NCI-H1048 (cell line): ENCODE measurements at places on chromosomes 6 and 20.

DNA sequence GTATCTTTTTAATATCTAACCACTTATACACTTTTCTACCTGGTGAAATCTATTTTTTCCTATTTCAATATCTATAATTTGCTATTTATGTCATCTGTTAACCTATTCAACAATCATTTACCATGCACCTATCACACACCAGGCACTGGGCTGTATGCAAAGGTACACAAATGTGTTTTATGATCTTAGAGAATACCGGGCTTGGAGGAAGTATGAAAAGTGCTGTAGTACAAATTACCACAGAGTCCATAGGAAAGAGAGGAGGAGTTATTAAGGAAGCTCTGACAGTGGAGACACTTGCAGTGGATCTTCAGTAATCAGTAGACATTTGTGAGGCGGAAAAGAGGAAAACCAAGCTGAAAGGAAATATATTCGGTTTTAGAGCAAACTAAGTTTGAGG is 96.0 kb downstream of the HIVEP2 start:
- DNase-seq = no peak

DNA sequence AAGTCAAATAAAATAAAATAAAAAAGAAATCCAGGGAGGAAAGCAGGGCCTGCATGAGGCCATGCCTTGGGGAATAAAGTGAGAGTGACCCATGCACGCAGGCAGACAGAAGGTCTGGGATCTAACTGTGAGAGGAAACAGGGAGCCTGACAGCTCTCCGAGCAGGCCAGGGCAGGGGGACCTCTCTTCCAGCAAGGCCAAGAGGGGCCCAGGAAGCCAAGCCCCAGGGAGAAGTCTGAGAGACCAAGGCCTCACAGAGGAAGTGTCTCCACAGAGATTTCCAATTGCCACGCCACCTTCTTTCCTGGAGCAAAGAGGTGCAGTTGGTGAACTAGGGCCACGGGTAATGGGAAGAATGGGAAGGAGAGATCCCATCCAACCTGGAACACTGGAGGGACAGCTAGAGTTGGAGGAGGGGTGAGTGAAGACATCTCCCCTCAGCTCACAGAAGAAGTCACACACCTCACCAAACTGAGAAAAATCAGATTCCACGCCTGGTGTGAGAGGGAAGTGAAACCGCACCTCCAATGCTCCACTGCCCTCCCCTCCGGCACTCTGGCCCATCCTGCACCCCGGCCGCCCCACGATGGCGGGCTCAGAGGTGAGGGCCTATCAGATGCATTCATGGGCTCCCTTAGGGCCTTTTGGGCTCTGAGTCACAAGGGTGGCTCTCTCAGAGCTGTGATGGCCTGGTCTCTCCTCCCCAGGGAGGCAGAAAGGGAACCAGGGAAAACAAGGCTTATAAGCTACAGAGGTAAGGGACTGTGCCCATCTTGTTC is 25.1 kb upstream of the TAF8 start:
- DNase-seq = no peak

DNA sequence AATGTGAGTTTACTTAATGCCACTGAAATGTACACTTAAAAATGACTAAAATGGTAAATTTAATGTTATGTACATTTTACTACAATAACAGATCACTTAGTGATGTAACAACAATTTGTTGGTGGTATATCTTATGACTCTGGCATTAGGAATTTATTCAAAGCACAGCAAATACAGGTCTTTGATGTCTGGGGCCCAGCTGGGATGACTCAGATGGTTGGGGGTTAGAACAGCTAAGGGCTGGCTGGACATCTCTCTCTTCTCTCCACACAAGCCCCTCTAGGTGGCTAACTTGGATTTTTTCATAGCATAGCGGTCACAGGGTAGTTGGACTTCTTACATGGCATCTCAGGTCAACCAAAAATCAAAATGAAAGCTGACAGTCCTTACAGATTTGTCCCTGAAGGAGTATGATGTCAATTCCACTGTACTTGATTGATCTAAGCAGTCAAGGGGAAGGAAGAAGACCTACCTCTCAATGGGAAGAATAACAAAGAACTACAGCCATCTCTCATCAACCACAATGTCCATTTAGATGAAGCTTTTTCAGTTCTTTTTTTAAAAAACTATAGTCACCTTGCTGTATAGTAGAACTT is 37.5 kb upstream of the LCA5 start:
- no peak for DNase-seq

DNA sequence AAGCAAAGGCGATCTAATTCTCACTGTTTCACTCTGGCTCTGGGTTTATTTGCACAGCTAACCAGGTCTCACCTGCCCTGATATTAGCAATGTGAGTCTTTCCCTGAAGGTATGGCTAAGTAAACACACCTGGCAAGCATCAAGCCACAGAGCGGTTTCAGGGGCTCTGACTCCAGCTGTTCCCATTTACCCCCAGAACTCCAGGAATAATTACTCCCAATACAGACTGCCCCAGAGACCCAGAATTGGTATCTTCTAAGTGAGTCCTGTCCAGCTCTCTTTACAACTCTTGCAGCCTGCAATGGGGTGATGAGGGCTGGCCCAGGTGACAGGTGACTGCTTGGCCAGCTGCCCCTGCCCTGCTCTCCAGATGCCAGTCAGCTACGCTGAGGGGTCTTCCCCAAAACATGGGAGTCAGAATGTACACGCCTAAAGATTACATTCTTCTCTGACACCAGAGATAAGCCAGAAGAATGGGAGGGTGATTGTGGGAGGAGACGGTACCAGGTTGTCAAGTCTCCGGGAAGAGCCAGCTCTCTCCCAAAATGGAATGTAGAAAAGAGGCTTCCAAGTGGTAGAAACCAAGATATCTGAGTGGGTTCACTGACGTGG is 4.9 kb upstream of the LRRN4 start:
- DNase-seq = no peak

DNA sequence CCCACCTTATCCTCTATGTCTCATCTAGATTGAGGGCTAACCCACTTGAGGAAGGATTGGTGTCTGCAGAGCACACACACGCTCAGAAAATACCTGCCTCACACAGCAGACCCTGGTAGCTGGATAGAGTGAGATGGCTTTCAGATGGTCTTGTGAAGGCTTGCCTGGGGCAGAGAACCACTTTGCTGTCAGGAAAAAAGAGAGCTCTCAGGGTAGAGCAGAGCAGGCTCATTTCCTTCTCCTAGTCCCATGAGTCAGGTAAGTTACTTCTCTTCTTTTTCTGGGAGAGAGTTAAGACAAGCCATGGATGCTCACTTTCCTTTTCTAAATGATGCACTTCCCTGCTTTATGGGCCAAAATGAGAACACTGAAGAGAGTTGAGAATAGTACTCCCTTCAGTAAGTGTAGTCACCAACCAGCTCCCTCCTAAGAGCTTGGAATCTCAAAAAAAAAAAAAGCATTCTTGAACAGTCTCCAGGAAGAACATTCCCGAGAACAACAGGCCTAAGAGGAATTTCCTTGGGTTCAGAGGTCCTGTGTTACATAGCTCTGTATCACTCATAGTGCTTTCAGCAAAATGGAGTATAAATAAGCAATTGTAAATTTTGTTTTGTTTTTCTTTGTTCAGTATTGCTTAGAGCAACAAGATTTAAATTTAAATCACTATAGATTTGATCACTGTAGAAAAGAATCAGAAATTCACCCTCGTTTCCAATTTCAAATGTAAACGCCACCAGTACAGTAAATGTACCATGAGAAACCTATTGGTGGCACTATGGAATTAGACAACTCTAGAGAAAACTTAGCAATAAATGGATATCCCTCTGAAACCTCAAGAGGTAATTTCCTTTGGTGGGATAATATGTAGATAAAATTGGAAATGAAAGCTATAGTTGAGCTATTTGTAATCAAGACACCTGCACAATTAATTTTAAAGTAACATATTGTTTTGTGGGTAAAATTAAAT is 530.3 kb downstream of the RFPL4B start:
- no peak for DNase-seq

DNA sequence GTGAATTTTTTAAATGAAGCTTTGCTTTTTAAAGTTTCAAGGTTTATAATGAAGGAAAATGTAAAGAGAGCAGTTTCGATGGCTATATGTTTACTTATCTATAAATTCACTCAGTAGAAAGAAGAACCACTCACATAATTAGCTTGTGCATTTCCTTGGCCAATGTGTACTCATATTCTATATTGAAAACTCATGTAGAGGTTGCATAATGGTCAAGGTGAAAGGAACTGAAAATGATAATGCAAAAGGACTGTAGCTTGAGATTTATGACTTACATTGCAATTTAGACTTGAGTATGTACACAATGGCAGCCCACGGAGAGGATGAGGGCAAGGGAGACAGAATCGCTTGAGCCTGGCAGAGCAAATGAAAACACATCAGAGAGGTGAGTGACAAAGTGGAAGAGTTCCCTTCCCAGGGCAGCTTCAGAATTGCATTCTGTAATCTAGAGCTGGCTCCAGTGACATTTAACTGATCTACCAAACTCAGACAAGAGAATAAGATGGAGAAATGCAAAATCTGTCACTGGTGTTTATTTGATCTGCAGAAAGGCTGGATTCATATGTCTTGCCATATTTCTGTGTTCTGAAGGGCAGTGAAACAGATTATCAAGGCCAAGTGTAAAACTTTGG is 191.8 kb downstream of the TMEM200A start:
- DNase-seq = no peak

GRCh38 chr6:17269840-17270239 is 11.3 kb upstream of the RBM24 start:
- DNase-seq = no peak

DNA sequence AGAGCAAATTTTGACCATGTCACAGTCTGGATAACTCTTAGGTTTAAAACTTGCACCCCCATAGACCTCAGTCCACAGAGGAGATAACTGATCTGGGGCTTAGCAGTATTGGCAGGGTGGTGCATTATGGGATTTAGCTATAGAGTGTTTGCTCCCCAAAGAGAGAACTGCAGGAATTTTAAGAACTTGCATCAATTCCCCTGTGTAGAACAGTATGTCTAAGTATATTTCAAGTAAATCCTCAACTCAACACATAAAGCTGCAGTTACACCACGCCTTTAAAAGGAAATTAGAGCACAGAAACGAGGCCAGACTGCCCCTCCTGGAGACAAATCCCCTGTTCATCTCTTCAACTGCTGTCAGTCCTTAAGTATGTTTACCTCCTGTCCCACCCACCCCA is 144.9 kb downstream of the TRMT11 start:
- no peak for DNase-seq

- DNase-seq = no peak
Measured at GRCh38 chr6:146767632-146768031, 168.9 kb downstream of the ADGB start.

GRCh38 chr6:136410201-136411024 is 120.8 kb upstream of the BCLAF1 start:
- no peak for DNase-seq

DNA sequence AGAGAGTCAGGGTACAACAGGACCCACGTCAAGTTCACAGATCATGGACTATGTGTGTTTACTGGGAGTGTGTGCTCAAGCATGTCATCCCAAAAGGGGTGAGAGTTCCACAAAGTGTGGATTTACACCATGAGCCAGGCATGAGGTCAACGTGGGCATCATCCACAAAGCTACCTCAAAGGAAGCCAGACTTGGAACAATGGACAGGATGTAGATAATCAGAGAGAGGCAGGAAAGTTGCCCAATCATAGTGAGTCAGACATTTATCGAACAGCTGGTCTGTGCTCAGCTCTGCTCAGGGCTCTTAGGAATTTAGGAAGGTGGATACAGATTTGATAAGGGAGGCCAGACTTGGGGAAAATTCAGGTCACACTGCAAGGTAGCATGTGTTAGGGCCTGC is 317.2 kb upstream of the CDYL start:
- DNase-seq = no peak

- no peak for DNase-seq
Measured at GRCh38 chr6:7237653-7238188, 75.3 kb downstream of the SSR1 start.

GRCh38 chr20:48384147-48384818 is 443.5 kb downstream of the PREX1 start:
- DNase-seq = no peak

DNA sequence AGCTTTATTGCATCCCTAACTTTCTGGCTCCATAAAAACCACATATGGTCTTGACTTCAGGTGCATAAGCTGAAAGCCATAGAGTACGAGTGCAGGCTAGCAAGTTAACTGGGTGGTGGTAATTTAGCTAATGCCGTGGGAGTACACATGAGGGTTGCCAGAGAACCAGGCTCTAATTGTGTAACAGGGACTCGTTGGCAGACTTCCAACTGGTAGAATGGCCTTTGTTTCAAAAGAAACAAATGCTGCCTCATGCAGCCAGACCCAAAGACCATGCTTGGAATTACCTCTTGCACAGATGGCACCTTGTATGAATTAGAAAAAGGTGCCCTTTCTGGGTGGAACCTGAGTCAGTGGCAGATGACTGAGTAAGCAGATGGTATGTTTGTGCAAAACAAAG is 73.2 kb downstream of the LY86 start:
- no peak for DNase-seq

DNA sequence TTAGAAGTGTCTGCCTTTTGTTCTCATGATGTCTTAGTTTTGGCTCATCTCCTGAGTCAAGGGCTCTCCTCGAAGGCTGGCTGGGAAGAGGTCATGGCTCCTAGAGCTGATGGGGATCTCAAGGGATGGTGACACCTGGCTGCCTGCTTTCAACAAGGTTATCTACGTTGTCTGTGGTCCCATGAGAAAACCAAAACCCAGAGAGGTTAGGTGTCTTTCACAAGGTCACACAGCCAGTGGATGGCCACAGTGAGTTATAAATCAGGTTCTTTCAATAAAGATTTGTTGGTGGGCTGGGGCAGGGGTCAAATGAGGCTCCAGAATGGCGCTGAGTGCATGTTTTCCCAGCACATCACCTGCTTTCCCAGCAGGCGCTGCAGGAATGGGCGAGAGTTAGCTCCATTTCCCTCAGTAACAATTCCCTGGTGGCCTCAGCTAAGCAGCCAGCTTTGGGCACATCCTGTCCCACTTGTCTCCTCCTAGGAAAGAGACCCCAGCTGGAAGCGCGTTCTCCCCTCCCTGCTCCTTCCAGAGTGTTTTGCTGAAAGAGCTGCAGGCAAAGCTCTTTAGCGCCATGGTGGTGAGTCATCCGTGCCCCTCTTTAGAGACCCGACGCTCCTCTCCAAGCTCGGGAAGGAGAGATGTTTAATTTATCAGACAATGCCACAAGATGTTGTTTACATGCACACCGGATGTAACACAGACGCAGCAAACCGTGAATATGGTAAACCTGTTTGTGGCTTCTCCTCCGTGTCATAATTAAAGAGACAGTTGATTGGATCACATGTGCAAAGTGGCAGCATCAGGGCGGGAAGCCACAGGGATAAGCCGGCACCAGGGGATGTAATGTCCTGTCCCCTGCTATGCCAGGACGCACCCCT is 109.7 kb downstream of the LRFN2 start:
- DNase-seq = no peak

GRCh38 chr6:21654361-21654760 is 60.8 kb downstream of the SOX4 start:
- DNase-seq = no peak

DNA sequence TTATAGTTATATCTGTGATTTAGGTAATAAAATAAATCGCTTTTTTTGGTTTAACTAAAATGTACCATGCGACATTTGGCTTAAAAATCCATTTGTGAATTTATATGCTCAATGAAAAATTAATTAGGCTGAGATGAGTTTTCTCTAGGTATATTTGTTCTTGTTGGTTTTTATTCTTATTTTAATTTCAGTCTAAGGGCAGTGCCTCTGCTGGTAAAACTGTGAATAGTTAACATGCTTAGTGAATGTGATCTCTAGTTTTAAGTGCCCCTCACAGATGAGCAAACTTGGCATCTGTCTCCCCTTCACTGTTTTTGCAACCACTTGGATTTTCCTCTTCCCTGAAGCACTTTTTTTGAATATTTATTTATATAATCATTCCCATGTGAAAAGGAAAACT is 822.7 kb downstream of the GRIK2 start:
- no peak for DNase-seq

- no peak for DNase-seq
Measured at GRCh38 chr20:60931696-60932095, 320.4 kb upstream of the CDH4 start.
